ENCODE measurements at places on chromosomes 1 and 21.

DNA sequence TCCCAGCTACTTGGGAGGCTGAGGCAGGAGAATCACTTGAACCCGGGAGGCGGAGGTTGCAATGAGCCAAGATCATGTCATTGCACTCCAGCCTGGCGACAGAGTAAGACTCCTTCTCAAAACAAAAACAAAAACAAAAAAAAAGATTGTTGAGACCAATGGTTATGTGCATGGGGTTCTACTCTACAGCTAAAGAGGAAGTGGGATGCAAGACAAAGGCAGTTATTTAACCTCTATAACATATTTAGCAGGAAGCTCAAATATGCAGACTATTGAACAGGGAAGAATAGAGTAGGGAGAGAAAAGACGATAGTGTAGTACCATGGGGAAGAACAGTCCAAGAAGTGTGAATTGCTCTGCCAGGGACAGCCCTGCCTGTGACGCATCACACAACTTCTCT is 227.7 kb downstream of the SMYD3 start:
- DNase-seq: no peak

DNA sequence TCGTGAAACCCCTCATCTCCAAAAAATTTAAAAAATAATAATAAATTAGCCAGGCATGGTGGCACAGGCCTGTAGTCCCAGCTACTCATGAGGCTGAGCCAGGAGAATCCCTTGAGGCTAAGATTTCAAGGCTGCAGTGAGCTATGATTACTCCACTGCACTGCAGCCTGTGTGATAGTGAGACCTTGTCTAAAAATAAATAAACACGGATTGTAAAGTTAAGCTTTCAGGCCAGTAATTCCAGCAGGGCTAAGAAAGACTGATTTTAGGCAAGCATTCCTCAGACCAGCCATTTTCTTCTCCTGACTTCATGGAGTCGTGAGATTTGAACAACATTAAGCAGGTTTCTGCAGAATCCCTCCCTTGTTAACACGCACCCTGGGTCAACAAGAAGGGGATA is 77.2 kb upstream of the EFHD2 start:
- no peak for DNase-seq

- DNase-seq: no peak
These were observed 57.1 kb upstream of the ATP1B1 start for GRCh38 chr1:169049258-169049938.

GRCh38 chr1:43976045-43976444 is 1.3 kb downstream of the ATP6V0B start:
- DNase-seq: no peak

- no peak for DNase-seq
These were observed 224.8 kb downstream of the NTNG1 start for GRCh38 chr1:107365527-107366240.

DNA sequence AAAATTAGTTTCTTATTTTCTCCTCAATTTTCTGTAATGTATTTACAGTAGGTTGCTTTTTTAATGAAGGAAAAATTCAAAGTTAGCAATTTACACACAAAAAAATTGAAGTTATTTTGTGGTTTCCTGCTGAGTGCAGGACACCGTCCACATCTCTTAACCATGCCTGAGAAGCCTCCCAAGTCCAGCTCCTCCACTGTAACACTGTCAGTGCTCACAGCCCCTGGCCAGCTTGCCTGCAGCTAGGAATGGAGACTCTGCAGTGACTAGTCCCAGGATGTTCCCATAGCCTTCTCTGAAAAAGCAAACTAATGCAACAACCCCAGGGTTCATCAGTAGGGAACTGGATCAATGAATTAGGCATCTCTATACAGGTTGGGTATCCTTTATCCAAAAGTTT is 3.5 kb downstream of the A3GALT2 start:
- no peak for DNase-seq

GRCh38 chr1:76919085-76919484 is 51.8 kb downstream of the ST6GALNAC5 start:
- DNase-seq: no peak

DNA sequence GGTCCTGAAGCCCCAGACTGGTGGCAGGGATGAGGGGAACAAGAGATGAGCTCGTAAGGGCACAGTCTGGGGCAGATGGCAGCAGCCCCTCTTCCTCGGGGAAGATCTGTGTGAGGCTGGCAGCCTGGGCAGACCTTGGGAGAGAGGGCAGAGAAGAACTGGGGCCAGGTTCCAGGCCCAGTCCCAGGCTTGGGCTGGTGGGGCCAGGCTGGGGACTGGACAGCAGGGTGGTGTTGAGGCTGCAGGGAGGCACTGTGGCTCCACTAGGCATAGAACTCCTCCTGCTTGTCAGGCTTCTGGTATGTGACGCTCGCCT is 35.7 kb downstream of the SDC3 start:
- no peak for DNase-seq

DNA sequence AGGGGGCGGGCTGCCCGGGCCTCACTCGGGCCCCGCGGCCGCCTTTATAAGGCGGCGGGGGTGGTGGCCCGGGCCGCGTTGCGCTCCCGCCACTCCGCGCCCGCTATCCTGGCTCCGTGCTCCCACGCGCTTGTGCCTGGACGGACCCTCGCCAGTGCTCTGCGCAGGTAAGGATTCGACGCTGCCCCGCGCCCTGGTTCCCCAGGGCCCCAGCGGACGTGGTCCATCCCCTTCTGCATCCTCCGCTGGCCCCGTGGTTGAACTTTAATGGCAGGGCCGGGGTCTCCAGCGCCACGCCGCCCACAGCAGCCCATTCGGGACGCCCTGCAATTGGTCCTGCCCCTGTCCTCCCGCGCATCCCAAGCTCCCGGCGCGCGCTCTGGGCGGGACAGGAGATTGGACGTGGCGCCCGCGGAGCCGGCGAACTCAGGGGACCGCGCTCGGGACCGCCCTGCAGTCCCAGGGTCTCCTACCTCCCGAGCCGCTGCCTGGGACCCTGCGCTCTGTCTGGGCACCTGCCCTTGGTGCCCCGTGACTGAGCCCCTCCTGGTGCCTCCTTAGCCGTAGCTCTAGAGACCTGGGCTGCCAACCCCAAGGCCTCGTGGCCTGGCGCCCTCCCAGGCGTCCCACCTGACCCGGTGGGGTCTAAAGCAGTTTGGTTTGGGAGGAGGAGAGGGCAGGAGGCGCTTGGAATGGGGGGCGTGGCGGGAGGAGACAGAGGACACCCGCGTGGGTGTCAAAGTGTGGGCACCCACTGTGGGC is at the start of gene ALPL:
Gene ALPL (plus strand): TSS at position 73 of the 762 bp plus-strand sequence. CDS start 44,659 bp downstream, outside the sequence.
- DNase-seq: no peak

Data from neural crest cell (in vitro differentiated cells).